ENCODE measurements at places on chromosomes 7 and 10.

- DNase-seq = no peak
These were observed 173.2 kb downstream of the WNT2 start for GRCh38 chr7:117149692-117150091.

GRCh38 chr10:58637352-58637751, 124.7 kb downstream of the BICC1 start:
- no peak for DNase-seq

DNA sequence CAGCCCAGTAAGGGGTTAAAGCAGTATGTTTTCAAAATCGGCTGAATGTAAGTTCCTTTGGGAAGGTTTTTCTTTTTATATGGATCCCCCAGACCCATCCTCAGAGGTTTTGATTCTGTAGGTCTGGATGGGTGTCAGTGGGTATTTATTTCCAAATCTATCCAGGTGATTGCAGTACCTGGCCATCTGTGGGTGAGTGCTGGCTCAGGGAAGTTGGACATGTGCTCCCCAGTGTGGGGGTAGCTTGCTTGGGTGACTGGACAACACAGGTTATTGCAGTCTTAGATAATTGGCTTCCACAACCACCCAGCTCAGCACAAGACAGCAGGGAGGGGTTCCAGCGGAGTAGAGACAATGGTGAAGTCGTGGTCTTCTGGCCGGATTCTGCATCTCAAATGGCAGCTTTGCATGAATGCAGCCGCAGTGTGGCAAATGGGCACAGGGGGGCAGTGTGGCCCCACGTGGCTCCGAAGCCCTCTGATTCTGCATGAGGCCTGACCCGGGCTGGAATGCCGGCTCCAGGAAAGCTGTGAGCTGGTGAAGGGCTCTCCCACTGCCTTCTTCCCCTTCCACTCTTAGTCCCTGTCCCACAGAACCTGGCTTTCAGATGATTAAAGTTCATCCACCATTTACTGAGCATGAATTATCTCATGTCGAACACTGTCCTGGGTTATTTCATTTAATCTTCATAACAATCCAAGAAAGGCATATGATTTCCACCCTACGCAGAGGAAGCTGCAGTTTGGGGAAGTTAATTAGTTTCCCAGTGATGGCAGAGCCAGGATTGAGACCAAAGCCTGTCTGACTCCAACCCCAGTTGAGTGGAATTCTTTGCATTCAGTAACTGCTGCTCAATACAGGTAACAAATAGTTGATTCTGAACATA, 64.5 kb upstream of the SYPL1 start:
- peak; percentile 55 for DNase-seq

- DNase-seq = no peak
These were observed 4.3 kb downstream of the PDCD4 start for GRCh38 chr10:110876000-110876399.

GRCh38 chr7:118182593-118183427, 1.2 kb upstream of the LSM8 start:
- DNase-seq = no peak

DNA sequence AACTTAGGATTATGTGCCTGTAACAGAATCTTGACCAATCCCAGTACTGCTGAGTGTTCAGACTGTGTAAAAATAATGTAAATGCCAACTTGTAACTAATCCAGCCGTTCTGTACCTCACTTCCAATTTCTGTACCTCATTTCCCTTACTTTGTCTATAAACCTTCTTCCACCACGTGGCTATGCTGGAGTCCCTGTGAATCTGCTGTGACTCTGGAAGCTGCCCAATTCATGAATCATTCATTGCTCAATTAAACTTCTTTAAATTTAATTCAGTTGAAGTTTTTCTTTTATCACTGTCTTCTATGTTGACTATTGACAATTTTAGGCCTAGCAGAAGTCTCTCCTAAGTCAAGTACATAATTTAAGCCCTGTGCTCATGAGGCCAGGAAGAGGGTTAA, 215.3 kb upstream of the RHOBTB1 start:
- DNase-seq = no peak

GRCh38 chr7:97016381-97017191, 8.0 kb downstream of the DLX5 start:
- DNase-seq = no peak
